PC-3 (cell line): ENCODE measurements at places on chromosomes 12 and 14.

GRCh38 chr12:99549651-99550050 is 97.9 kb upstream of the GARIN6 start:
- no peak for DNase-seq

- DNase-seq = peak; percentile 87
These were observed 3.6 kb downstream of the TNS2 start for GRCh38 chr12:53053218-53054111.

GRCh38 chr12:6852651-6853354 is 853 bp downstream of the USP5 start:
- peak; percentile 54 for DNase-seq

DNA sequence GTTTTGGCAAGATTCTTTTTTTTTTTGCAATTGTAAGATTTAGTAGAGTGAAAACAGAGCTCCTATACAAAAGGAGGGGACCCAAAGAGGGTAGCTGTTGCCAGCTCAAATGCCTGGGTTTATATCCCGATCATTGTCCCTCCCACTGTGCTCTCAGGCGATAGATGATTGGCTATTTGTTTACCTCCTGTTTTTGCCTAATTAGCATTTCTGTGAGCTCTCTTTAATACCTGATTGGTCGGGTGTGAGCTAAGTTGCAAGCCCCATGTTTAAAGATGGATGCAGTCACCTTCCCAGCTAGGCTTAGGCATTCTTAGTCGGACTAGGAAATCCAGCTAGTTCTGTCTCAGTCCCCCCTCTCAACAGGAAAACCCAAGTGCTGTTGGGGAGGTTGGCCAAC is 1.9 kb downstream of the EXOC3L4 start:
- no peak for DNase-seq

- no peak for DNase-seq
These were observed 50.9 kb upstream of the GPR68 start for GRCh38 chr14:91295276-91295845.

GRCh38 chr12:64187794-64188193 is 34.3 kb downstream of the KICS2 start:
- DNase-seq = no peak

- DNase-seq = no peak
These were observed 10.4 kb downstream of the KLRB1 start for GRCh38 chr12:9597365-9597764.
